ENCODE measurements at places on chromosomes 7 and 10.
A peak's percentile ranks its signal among the peaks of the same experiment; 100 is the strongest.

GRCh38 chr10:7311218-7311849, 99.5 kb downstream of the SFMBT2 start:
- peak; percentile 17 for DNase-seq

DNA sequence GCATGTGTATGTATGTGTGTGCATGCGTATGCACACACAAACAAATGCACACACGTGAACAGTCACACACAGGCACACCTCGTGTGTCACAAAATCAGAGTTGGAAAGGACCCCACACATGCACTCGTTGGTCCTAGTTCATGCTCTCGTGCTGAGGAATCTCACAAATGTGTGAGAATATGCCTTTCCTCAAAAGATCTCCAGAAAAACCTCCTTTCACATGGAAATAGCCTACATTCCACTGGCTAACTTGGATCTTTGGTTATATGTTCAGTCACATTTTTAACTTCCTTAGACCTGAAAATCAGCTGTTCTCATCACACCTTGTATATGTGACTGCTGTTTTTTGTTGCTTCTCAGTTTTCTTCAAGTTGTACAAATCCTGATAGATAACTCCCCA, 256.7 kb downstream of the DPP6 start:
- no peak for DNase-seq

- DNase-seq: peak; percentile 85
Measured at GRCh38 chr10:102752266-102752930, 8.7 kb downstream of the WBP1L start.

DNA sequence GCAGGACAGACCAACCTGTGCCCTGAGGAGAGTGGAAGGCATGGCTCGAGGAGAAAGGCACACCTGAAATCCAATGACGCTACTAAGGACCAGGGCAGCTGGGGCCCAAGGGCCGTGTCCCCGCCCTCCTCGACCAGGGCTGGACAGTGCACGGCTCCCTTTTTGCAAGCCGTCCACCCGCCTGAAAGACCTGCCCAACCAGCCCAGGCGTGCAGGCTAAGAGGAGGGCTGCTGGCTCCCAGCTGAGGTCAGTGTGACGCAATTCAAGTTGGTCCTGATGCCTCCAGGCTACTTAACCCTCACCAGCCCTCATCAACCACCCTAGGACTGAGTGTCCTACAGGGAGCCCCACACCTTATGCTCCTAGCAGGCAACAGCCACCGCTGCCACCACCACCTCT, 69.3 kb downstream of the DLG5 start:
- no peak for DNase-seq

All from foreskin fibroblast (primary cell).